ENCODE measurements at places on chromosomes 11 and 22. TPM values are rescaled to one million over a fixed set of nuclear protein-coding genes. Genes with fewer than 3 reads are reported as not detected.
A peak's percentile ranks its signal among the peaks of the same experiment; 100 is the strongest.

DNA sequence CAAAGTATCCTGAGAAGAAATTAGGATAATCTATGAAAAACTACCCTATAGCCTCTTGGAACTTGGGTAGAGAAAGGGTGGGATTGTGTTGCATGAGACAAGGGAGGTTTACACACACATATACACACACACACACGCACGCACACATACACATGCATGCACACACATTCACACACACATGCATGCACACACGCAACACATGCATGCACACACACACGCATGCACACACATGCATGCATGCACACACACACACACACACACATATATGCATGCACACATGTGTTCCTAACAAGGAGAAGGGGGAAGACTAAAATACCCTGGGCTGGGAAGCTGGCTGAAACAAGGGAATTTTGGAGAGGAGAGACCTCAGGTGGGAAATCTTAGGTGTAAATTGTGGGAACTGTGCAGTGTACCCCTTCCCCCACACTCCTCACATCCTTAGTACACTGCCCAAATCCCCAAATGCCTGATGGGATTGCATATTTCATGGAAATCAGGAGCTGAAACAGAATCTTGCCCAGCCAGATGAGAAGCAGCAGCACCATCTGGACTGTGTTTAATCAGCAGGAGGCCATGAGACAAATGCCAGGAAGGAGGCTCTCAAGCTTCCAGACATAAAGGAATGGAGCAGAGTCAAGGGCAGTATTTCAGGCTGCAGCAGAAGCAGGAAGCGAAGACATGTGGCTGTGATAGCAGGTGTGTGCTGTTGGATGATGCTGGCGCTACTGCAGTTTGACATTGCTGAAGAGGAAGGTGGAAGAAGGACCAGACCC, 14.6 kb upstream of the POLD3 start:
- DNase-seq, result no peak

LYVE1 gene
- polyA plus RNA-seq, result 2.9 TPM

- DNase-seq, result no peak
Observed at GRCh38 chr11:101706541-101706940, 122.7 kb upstream of the TRPC6 start.

DNA sequence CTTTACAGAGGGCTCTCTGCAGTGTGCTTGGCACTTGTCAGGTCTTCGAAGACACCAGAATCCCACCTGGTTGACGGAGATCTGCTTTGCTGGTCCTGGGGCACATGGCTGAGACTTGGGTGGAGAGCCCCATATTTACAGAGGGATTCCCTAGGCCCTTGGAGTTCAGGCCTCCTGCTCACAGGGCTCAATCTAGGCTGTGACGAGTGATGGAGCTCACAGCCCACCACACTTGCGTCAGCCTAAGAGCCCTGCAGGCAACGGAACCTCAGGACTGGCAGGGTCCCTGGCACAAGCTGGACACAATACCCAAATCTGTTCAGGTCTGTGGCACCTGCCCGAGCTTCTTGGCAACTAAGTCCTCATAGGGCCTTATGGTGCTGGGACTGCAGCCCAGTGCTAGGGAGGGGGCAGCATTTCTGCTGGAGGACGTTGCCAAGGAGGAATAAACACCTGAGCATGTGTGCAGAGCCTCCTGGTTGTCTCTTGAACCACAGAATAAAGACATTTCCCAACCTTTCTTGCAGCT, 59.1 kb downstream of the KCNC1 start:
- no peak for DNase-seq

DNA sequence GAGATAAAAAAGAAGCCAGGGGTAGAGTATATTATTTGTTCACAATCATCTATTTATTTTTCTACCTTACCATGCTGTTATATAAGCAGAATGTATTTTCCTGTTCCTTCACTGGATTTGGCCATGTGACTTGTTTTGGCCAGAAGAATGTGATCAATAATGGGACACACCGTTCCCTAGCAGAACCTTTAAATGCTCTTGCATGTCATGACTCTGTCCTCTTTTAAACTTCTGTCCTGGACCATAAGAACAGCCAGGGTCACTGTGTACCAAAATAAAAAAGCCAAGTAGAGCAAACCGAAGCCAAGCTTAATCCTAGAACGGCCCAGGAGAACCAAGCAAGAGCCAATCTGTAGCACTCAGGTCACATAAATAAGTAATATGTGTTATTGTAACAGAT, 1682.4 kb downstream of the LRRC4C start:
- no peak for DNase-seq

CARD18 gene
- polyA plus RNA-seq, result not detected

GRCh38 chr22:27476729-27477128, 324.8 kb downstream of the MN1 start:
- peak; percentile 78 for DNase-seq

GRCh38 chr11:126480410-126481302, 125.2 kb downstream of the ST3GAL4 start:
- peak; percentile 91 for DNase-seq

- no peak for DNase-seq
Observed at GRCh38 chr11:122190768-122191167, 74.8 kb upstream of the BLID start.
